ENCODE measurements at places on chromosomes 7 and 10.

GRCh38 chr7:68444042-68444441 is 1154.2 kb upstream of the AUTS2 start:
- DNase-seq = no peak

DNA sequence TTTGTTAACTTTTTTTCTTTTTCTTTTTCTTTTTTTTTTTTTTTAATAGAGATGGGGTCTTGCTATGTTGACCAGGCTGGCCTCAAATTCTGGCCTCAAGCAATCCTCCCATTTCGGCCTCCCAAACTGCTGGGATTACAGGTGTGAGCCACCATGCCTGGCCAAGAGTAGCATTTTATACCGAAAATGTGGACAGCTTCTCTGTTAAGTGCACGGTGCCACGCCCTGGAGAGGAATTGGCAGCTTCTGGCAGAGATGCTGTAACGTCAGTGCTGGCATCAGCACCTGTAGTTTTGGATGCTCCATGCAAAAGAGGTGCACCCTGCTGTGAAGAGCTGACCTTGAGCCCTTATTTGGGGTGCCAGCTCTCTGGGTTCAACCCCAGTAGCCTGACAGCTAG is 18.2 kb downstream of the IL15RA start:
- no peak for DNase-seq

DNA sequence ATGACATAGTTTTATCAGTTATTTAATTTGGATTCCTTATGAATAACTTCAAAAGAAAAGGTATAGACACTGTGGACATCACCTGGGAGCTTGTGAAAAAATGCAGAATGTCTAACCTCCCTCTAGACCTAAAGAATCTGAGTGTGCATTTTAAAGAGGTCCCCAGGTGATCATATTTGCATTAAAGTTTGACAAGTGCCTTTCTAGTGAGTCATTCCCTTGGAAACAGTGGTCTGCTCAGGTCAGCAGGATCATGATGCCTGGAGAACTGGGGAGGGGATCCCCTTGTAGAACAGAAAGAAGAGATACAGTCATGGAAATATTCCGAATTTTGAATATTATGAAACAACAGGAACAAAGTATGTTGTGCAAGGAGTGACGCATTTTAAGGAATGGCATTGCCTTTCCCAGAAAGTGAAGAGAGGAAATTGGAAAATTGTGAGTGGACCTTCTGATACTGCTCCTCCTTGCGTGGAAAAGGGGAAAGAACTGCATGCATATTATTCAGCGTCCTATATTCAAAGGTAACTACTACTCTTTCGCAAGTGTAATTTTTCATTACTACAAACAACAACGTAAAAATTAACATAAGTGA is 4.6 kb downstream of the STEAP2 start:
- no peak for DNase-seq

DNA sequence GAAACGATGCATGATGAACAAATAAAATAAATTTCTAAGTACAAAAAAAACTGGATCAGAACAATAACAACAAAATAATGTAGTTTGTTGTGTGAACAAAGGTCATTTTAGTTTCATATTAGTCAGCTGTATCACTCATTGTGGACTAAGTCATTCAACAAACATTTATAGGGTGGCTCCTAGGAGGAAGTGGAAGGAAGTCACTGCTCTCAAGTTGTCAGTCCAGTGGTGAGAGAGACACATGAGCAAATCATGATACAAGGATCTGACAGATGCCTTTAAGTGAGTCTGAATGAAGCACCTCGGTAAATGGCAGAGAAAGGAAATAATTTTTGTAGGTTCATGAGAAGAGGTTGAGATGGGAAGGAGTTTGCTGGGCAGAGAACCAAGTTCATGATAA is 56.8 kb downstream of the EPDR1 start:
- no peak for DNase-seq

DNA sequence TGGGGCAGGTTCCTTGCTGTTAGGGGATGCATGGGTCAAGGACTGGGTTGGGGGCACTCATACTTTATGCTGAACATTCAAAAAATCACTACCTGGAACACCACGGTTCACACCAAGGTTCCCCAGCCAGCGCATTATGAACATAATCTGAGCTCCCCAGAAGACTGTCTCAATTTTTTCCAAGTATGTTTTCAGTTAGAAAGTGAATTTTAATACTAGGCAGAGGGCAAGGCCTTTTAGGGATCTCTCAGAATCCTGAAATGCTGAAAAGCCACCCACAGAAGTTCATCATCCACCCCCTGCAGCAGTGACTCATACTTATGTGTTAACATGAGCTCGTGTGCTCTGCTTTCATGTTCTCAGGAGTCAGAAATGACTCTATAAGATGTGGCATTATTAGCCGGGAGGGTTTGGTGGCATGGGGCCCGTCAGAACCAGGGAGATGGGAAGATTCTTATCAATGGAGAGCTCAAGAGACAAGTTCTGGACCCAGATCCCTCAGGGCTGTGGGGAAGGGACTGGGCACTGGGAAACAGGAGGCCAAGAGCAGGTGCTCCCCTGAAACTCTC is 185.2 kb upstream of the ITGB1 start:
- DNase-seq = no peak

DNA sequence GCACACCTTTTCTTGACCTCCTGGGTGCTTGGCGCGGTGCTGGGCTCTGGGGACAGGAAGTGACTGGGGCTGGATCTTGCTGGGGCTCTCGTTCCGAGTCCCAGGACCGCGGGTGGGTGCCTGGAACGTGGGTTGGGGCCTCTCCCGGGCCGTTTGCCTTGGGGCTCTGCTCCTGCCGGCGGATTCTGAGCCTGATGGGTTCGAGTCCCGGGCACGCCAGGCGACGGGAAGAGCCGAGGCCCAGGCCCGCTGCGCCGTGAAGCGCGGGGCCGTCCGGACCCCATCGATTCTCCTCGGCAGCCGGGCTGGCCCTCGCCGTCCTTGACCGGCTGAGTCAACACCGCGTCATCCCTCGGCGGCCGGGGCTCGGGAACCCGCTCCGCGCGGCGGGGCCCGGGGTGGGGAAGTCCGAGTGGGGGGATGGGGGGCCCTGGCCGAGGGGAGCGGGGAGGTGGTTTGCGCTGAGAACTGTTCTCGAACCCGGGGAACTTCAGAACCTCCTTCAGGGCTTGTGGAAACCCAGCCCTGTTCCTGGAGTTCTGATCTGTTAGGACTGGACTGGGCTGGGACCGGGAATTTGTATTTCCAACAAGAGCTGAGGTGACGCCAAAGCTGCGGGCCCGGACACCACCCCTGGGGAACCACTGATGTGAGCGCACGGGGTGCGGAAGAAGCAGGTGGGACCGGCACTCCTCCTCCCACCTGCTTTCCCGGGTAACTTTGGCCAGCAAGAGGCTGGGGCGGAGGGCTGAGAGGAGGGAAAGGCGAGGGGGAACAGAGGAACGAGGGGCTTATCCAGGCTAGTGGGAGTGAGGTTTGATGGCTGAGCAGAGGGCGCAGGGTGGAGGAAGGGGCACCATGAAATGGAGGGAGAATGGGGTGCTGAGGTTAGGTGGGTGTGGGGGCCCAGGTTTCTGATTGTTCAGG is 6.2 kb downstream of the HHEX start:
- no peak for DNase-seq

GRCh38 chr7:2761131-2761624 is 73.2 kb downstream of the AMZ1 start:
- DNase-seq = no peak

DNA sequence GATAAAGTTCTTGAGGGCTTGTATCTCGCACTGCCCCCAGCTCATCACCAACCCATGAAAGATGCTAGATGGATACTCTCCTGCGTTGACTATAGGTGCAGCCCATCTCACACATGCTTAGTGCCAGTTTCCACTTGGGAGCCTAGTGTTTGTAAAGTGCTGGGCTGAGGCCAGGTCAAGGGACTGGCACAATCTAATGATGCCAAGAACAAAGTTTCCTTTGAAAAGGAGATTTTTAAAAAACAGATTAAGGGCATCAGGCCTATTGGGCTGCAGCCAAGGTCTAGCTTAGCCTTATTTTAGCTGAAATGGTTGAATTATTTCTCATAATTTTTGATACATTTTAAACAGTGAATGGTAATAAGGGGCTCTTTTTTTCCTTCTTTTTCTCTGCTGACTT is 259.0 kb downstream of the ADRA2A start:
- DNase-seq = no peak

DNA sequence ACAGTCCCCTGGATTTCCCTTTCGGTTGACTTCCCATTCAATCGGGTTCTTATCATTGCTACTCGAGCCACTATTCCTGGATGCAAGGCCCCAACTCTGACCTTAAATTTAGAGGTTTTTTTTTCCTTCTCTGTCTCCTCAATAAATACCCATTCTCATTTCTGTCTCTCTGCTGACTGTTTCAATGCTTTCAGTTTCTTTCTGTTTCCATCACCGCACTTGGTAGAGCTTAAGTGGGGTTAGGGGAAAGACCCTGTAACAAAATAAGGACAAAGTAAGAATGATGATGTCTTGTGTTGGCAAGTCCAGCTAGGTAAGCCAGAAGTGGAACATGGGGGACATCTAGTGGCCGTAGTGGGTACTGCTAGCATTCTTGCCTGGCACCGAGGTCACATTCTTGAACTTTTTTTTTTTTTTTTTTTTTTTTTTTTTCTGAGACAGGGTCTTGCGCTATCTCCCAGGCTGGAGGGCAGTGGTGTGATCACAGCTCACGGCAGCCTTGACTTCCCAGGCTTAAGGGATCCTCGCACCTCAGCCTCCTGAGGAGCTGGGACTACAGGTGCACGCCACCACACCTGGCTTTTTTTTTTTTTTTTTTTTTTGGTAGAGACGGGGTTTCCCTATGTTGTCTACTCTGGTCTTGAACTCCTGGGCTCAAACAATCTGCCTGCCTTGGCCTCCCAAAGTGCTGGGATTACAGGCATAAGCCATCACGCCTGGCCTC is 40.3 kb downstream of the ZC3HC1 start:
- DNase-seq = peak; percentile 93

- no peak for DNase-seq
Measured at GRCh38 chr7:130442601-130443000, 1.8 kb upstream of the CEP41 start.

GRCh38 chr10:85858776-85859515 is 507.6 kb downstream of the GRID1 start:
- no peak for DNase-seq

DNA sequence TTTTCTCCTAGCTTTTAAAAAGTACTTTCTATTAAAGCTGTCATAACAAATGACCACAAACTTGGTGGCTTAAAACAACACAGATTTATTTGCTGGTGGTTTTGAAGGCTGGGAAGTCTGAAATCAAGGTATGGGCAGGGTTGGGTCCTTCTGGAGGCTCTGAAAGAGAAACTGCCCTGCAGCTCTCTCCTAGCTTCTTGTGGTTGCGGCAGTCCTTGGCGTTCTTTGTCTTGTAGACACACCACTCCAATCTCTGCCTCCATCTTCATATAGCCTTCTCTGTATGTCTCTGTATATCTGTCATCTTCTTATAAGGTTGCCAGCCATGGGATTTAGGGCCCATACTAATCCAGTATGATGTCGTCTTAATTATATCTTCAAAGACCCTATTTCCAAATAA is 79.4 kb upstream of the PRR15 start:
- no peak for DNase-seq

GRCh38 chr7:30155481-30155880 is 20.7 kb downstream of the MTURN start:
- no peak for DNase-seq

- no peak for DNase-seq
Measured at GRCh38 chr10:34766266-34766600, 48.9 kb downstream of the PARD3 start.

DNA sequence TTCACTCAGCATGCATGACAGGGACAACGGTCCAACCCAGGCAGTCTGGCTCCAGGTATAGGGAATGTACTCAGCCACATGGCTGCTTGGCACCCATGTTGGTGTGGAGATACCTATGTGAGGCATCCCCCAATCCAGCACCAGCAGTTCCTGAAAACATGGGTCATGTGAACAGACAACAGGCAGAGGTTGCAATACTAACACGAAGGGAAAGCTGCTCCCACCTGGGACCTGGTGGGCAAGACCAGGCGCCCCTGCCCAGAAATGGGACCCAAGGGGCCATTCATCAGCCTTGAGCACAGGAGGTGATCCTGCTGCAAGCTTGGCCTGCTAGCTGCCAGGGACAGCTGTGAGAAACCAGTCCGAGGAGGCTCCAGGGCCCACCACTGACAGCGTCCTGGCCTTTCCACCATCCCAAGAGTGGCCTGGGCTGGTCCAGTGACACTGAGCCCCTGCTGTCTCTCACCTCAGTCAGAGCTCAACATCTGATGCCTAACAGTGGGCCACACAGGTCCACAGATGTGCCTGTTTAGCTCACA is 142.3 kb downstream of the ARHGAP22 start:
- DNase-seq = no peak

- no peak for DNase-seq
Measured at GRCh38 chr7:136039577-136040345, 62.6 kb upstream of the MTPN start.

- DNase-seq = peak; percentile 15
Measured at GRCh38 chr10:90751107-90751997, 106.5 kb downstream of the HTR7 start.

DNA sequence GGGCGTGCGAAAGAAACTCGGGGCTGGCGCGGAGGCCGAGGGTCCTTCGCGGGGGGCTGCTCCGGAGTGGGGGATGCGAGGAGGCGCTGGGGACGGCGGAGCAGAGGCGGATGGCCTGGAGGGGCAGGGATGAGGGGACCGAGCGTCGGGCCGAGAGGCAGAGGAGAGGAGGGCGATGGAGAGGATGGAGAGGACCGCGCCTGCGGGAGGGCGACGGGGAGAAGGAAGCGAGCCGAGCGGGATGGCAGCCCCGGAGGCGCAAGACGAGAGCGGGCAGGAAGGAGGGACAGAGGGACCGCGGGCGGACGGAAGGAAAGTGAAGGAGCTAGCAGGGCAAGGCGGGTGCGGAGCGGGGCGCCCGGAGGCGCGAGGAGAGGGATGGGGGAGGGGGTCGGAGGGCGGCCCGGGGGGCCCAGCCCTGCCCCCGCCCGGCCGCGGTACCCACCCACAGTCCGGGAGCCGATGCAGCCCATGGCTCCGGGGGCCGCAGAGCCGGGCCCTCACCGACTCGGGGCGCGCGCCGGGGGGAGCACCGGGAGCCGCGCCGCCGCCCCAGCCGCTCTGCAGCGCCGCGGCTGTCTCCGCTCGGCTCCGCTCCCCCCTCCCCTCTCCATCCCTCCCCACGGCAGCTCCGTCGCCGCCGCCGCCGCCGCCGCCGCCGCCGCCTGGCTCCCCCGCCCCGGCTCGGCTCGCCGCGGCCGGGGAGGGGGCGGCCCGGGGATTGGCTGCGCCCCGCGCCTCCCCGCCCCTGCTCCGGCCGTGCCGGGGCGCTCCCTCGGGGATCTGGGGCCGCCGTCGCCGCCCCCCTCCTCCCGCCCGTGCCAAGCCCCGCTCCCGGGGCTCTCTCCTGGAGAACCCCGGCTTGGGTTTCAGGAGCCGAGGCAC is at the start of gene FAM131B:
TSS of gene FAM131B (minus strand) at position 583 of the 885 bp plus-strand sequence. CDS start at position 473, 110 bp downstream.
- DNase-seq = peak; percentile 30

GRCh38 chr10:80540618-80540980 is 2.9 kb downstream of the SH2D4B start:
- DNase-seq = no peak

DNA sequence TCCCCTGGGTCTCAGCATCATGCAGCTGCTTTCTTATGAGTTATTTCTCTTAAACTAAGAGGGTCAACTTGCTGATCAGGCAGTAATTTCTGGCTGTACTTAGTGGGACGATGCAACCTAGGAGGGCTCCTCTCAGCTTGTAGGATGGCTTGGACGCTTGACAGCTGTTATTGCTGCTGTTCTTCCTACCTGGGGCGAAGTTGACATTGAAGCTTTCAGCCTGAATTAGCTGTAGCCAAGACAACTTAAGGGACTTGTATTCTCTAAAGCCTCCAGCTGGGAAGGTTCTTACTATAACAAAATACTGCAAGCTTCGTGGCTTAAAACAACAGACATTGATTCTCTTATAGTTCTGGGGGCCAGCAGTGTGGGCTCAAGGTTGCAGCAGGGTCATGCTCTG is 224.9 kb downstream of the ACTR3B start:
- no peak for DNase-seq

- DNase-seq = no peak
Measured at GRCh38 chr10:2262333-2262732, 525.0 kb upstream of the ADARB2 start.
